ENCODE measurements at places on chromosomes 7 and 10.

- no peak for DNase-seq
Observed at GRCh38 chr10:26269754-26270153, 53.2 kb downstream of the GAD2 start.

- DNase-seq = no peak
Observed at GRCh38 chr10:71281646-71282322, 37.3 kb upstream of the SLC29A3 start.

- no peak for DNase-seq
Observed at GRCh38 chr7:155984609-155985405, 172.5 kb upstream of the SHH start.

- DNase-seq = no peak
Observed at GRCh38 chr7:71772779-71773178, 639.4 kb downstream of the CALN1 start.

DNA sequence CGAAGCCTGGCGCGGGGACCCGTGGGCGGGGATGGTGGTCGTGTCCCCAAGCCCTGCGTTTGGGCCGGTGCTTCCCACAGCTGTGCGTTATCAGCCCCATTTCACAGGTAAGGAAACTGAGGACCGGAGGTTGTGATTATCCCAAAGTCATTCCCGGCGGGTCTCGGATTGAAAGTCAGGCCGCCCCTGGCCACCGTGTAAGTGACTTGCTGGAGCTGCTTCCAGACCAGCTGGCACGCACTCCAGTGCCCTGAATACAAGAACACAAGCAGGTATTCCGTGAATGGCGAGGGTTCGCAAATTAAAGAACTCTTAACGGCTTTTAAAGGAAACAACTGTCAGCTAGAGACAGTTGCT is 675 bp upstream of the ATE1 start:
- no peak for DNase-seq

GRCh38 chr10:128875956-128876736 is 590.9 kb upstream of the MGMT start:
- DNase-seq = no peak

DNA sequence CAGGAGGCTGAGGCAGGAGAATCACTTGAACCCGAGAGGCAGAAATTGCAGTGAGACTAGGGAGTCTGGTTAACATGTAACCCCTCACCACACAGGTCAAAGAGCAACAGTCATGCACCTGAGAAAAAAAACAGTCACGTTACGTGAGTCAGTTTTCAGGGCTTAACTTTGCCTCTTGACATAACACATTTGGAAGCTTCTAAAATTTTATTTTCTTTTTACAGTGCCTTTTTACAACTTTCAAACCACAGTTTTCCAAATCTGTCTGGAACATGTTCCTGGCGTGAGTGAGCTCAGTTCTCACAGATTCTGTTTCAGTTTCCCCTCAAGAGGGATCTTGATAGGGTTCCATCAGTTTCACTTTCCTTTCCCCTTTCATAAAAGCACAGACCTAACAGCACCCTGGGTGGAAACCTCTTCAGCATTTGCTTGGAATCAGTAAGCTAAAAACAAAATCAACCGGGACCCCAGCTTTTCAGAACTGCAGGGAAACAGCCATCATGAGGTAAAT is 4.4 kb downstream of the IFIT3 start:
- no peak for DNase-seq

GRCh38 chr7:16688249-16688648 is 42.3 kb downstream of the BZW2 start:
- no peak for DNase-seq

DNA sequence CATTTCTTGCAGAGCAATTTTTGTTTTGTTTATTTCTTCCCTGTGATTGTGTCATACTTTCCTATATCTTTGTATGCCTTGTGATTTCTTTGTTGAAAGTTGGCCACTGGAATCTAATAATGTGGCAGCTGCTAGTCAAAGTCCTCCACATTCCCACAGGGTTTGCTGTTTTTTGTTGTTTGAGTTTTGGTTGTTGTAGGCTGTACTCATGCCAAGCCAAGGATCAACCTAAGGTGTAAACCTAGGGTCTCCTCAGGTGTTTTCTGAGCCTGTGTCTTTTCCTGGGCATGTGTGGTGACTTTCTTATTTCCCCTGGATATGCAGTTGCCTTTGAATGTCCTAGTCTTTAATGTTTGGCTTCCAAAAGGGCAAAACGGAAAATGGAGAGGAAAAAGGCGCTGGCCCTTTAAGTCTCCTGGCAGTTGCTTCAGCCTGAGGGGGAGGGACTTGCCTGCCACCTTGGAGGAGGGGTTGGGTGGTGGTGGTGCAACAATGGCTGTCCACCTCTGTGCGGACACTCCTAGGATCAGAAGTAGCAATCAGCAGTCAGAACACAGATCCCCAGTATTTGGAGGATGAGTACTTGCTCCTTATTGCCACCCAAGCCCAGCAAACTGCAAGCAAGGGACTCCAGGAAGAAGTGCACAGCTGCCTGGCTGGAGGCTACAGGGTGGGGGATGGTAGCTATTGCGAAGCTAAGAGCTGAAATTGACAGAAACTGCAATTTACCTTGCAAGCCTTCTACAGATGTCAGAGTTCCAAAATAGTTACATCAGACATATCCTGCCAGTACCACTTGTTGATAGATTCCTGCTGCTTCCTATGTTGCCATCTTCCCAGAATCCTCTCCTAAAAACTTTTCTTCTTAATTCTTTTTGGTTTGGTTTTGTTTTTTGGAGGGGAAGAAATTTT is 5.6 kb upstream of the ZNF518A start:
- no peak for DNase-seq

GRCh38 chr7:114104035-114104434 is 185.2 kb upstream of the PPP1R3A start:
- no peak for DNase-seq

DNA sequence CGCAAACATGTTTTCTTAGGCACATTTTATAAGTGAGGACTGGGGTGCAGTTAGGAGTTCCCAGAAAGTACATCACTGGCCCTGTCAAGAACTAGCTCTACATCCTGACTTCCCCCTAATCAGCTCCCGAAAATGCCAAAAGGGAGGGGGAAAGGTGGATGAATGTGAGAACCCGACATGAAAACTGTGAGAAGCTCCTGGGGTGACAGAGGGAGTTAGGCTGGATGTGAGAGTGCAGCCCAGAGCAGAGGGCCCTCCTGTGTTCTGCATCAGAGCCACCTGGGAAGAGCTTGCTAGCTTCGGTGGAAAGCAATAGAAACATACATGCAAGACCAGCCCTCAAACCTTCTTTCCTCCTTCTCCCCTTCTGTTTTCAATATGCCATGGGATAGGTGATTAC is 30.5 kb upstream of the SEM1 start:
- DNase-seq = no peak

GRCh38 chr7:113331155-113331898 is 213.0 kb upstream of the SMIM30 start:
- DNase-seq = no peak

GRCh38 chr10:13399236-13399635 is 51.1 kb upstream of the SEPHS1 start:
- DNase-seq = no peak

DNA sequence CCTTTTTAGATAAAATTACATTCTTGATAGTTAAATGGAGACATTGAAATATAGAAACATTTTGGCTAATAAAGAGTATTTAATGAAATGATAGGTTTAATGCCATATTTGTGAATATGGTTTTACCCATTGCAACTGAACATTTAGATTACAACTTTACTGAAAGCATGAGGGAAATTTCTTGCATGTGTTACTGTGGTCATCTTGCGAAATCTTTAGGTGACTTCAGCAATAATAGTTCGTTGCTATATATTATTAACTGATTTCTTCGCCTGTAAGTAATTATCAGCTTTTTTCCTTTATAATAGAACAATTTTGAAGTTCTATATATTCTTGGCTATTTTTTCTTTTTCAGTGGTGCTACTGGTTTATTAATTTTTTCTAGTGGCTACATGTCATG is 83.2 kb downstream of the MLLT10 start:
- no peak for DNase-seq

DNA sequence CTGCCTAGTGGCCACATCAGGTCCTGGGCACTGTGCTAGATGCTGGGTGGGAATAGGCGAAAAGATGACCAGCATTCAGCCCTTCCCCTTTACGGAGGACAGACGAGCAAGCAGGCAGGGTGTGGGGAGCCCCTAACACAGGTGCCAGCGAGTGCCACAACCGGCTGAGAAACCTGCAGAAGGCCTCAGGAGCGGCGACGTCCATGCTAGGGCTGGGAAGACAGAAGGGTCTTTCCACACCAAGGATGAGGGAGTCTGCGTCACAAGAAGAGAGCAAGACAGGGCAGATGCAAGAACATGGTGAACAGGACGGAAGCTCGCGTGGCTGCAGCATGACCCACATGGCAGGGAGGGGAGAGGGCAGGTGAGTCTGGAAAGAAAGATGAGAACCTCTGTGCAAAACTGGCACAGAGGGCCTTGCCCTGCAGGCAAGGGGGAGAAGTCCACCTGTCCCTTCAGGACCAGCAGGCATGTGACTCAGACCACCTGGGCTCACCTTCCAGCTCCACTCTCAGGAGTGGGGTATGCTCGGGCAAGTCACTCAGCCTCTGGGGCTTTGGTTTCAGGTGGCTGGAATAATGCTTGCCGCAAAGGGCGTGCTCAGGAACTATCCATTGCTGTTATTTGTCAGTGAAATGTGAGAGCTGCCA is 36.6 kb downstream of the KCNH2 start:
- no peak for DNase-seq

DNA sequence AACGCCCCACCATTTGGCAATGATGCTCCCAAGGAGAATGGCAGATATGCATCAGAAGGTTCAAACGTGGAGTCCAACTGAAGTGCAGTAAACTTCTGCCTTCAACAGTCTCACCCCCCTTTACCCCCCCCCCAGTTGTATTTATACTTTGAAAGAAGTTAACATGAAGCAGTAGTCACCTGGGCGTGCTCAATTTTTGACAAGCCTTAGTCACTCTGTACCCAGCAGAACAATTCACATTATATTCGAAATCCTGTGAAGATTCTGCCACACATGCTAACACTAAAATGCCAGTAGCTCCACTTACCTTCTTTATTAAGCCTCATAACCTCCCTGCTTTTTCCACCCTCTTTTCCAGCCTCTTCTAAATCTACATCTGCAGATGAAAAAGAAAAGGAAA is 894 bp downstream of the ATXN7L1 start:
- no peak for DNase-seq

DNA sequence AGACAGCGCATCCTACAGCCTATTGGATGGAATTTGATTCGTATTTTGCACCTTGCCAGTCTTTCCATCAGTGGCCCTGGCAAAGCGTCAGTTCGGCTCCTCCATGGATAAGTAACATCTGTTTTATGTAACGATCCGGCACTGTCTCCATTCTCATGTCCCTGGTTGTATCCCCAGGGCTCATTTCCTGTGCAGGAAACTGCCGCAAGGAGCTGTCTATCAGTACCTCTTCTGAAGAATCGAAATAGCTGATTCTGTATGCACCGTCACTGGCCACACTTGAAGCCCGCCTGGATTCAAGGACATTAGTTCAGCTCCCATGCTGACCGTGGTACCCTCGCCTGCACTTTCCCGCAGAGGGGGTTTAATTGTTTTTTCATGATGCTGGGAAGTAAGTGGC is 53.1 kb upstream of the NPS start:
- DNase-seq = no peak

DNA sequence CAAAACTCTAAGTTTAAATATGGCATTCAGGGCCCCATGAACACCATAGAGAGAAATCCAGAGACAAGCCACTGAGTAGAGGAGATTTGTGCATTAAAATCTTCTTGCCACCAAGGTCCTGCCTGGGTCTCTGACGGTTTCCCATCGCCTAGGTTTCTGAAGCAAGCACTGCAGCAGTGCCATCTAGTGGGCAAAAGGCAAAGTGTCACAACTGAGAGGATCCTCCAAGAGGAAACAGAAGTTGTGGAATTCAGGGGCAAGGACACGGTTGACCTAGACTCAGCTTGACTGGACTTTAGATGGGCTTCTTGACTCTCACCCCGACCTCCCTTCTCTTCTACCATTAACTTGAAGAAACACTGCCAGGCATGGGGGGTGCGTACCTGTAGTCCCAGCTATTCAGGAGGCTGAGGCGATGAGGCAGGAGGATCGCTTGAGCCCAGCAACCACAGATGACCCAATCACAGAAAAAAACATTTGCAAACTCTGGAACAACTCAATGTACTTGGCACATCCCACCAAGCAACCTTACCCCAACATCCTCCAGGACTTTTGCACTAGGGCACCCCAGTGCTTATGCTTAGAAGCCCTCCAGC is 604.1 kb downstream of the GALNT17 start:
- DNase-seq = no peak

DNA sequence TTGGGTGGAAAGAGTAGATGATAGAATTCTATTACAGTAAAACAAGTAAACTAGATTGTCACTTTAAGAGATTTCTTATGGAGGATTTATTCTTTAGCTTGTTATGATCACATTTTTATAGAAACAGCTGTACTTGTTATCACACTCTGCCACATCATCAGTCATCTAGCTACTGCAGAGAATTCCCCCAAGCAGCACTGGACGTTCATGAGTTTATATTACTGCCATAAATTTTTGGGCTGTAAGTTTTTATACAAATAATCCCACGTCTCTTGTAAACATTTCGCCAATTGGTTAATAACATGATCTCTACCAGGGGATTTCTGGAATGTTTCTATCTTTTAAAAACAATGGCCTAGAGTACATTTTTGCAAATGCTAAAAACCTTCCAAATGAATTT is 238.8 kb downstream of the POLR1F start:
- DNase-seq = no peak

GRCh38 chr7:150931199-150931869 is 46.8 kb downstream of the KCNH2 start:
- no peak for DNase-seq

GRCh38 chr7:159229683-159230475 is 85.2 kb upstream of the VIPR2 start:
- DNase-seq = no peak

DNA sequence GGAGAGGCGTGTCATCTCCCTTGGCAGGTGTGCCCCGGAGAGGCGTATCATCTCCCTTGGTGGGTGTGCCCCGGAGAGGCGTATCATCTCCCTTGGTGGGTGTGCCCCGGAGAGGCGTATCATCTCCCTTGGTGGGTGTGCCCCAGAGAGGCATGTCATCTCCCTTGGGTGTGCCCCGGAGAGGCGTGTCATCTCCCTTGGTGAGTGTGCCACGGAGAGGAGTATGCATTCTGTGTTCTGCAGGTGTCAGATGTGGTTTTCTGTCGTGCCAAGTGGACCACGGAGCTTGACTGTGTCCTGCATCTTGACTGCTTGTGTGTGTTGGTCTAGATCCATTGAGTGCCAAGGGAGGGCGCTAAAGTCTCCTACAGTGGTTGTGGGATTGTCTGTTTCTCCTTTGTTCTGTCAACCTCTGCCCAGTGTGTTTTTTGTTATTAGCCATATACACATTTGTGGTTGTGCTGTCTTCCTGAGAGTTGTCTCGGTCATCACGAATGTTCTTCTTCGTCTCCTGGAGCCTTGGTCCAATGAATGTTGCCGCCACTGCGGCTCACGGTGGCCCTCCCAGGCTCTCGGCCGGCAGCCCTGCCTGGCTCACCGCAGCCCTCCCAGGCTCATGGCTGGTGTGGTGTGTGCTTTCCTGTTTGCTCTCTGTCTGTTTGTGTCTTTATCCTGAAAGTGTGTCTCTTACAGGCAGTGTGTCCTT is 96.8 kb downstream of the INPP5A start:
- DNase-seq = no peak
